ENCODE measurements at places on chromosomes 11 and 22. TPM values are rescaled to one million over a fixed set of nuclear protein-coding genes. Genes with fewer than 3 reads are reported as not detected.

Gene TBX1
- 3.2 TPM for total RNA-seq

Gene DUSP8
- total RNA-seq: 1.3 TPM

Gene DEAF1
- 43.4 TPM for total RNA-seq

DNA sequence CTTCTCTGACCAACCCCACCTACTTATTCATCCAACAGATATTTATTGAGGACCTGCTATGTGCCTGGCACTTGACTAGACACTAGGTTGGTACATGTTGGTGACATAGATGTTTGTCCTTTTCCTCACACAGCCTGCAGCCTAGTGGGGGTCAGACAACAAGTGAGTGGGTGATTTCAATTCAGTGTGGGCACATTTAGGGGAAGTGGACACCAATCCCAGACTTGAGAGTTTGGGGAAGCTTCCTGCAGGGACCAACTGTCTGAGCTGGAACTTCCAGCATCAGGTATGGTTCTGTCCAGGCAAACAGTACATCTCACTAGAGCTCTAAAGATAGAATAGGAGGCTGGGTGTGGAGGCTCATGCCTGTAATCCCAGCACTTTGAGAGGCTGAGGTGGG is 5.8 kb upstream of the BCL9L start:
- no peaks in the 10 kb centered on the region for H3K36me3 ChIP-seq
- H3K27me3 ChIP-seq: no peaks in the 10 kb centered on the region
- H3K27ac ChIP-seq: no peak overlapping the region
- H3K4me3 ChIP-seq: no peak overlapping the region
- no peak for DNase-seq
- H3K4me1 ChIP-seq: peaks cover 4% of the 10 kb centered on the region

DNA sequence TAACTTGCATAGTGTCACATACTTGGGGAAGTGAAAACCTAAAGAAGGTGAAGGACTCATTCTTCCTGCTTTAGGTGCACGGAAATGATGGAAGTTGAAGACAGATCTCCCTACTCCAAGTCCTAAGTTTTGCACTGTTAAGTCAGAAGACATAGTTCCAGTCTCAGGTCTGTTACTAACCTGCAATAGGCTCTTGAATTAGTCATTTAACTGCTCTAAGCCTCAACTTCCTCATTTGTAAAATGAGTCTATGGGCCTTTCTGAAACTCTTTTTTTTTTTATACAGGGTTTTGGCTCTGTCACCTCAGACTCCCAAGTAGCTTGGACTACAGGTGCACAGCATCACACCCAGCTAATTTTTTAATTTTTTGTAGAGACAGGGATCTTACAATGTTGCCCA is 30.8 kb upstream of the POU2AF1 start:
- no peak overlapping the region for H3K4me3 ChIP-seq
- peaks cover under 1% of the 10 kb centered on the region for H3K4me1 ChIP-seq
- H3K36me3 ChIP-seq: no peaks in the 10 kb centered on the region
- no peak for DNase-seq
- no peak overlapping the region for H3K27ac ChIP-seq
- H3K27me3 ChIP-seq: no peaks in the 10 kb centered on the region

Gene TCN2
- 5.1 TPM for total RNA-seq

DNA sequence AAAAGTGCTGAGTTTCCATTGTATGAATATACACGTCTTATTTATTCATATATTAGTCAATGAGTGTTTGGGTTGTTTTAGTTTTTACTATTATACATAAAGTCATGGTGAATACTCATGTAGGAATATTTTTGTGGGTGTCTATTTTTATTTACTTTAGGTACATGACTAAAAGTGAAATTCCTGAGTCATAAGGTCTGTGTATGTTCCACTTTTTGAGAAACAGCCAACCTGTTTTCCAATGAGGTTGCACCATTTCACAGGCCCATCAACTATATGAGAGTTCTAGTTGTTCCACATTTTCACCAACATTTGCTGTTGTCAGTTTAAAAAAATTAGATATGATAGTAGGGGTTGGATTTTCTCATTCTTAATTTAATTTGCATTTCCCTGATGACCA is 6.6 kb upstream of the OR6X1 start:
- H3K27me3 ChIP-seq: no peaks in the 10 kb centered on the region
- DNase-seq: no peak
- no peak overlapping the region for H3K27ac ChIP-seq
- H3K4me1 ChIP-seq: no peaks in the 10 kb centered on the region
- no peak overlapping the region for H3K4me3 ChIP-seq

- peak; percentile 20 for DNase-seq
- peaks cover 15% of the 10 kb centered on the region for H3K4me1 ChIP-seq
- H3K27me3 ChIP-seq: no peaks in the 10 kb centered on the region
- no peaks in the 10 kb centered on the region for H3K36me3 ChIP-seq
Measured at GRCh38 chr22:27795696-27796517, 5.6 kb downstream of the MN1 start.

Gene MIOX
- not detected for total RNA-seq

Measured in ovary (tissue), 10 donors.